ENCODE measurements at places on chromosomes 2 and 18.

DNA sequence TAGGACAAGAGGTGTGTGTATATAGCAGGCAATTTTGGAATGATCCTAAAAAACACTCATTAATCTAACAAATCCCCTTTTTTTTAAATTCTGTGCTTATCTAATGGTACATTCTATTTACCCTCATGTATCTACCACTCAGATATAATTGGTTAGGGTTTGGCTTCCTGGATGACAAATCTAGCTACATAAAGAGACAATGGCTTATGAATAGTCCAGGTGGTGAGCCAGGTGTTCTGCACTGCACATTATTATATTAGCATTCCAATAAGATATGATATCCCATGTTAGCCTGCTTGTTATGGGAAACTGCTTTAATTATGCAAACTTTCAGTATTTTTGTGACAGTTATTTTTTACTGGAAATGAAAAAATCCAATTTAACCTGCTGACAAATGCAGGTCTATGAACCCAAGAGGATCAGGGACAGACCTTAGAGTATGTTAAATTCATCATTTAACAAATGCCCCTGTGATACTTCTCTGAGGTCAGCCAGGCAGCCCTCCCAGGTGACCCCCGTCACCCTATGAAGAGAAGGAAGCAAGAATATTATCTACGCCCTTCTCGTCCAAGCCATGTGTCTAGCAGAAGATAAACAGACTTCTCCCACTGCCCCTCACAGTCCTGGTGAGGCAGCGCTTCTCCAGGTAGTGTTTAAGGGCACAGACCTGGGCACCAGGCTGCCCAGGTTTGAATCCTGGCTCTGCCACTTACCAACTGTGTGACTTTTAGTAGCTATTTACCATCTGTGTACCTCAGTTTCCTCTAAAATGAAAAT is 83.0 kb downstream of the ADD2 start:
- DNase-seq = no peak

DNA sequence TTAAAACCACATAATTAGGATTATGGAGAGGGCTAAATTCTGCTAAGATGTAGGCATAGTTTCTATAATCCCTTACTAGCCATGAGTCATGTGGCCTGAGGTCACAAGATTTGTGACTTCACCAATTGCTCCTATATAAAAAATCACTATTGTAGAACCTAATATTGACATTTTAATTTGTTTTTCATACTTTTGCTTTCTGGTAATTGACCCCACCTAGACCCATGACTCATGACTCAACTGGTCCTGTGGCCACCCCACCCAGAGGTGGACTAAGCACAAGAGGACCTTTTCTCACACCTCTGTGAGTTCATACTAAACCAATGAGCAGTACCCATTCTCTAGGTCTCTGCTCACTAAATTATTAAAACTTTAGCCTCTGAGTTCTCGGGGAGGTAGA is 1567.5 kb upstream of the LRRTM1 start:
- DNase-seq = no peak

GRCh38 chr2:235561450-235561849 is 67.6 kb downstream of the AGAP1 start:
- DNase-seq = no peak

- DNase-seq = no peak
Observed at GRCh38 chr2:63741884-63742579, 99.7 kb upstream of the UGP2 start.

GRCh38 chr2:43125090-43125998 is 101.1 kb downstream of the ZFP36L2 start:
- no peak for DNase-seq

- no peak for DNase-seq
Observed at GRCh38 chr2:189851174-189851826, 67.0 kb downstream of the PMS1 start.

GRCh38 chr2:55961318-55961911 is 37.8 kb upstream of the EFEMP1 start:
- no peak for DNase-seq

DNA sequence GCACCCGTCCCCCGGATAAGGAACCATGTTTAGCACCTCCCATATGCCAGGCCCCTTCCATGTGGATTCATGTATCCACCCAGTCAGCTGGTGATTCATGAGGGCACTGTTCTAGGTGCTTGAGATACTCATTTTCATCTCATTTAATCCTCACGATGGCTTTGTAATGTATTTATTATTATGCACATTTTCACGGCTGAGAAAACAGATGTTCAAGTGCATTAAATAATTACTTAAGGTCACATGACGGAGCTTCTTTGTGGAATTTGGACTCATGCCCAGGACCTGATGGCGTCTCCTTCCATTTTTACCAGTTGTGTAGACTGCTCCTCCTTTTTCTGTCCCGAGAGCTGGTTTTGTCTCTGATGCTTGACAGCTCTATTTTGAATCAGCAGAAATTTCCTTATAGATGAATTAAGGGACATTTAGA is 72.2 kb upstream of the RBM44 start:
- DNase-seq = no peak

- DNase-seq = no peak
Observed at GRCh38 chr18:62325806-62326645, 916 bp downstream of the TNFRSF11A start.

- DNase-seq = no peak
Observed at GRCh38 chr2:48120759-48121242, 214.5 kb upstream of the FBXO11 start.

DNA sequence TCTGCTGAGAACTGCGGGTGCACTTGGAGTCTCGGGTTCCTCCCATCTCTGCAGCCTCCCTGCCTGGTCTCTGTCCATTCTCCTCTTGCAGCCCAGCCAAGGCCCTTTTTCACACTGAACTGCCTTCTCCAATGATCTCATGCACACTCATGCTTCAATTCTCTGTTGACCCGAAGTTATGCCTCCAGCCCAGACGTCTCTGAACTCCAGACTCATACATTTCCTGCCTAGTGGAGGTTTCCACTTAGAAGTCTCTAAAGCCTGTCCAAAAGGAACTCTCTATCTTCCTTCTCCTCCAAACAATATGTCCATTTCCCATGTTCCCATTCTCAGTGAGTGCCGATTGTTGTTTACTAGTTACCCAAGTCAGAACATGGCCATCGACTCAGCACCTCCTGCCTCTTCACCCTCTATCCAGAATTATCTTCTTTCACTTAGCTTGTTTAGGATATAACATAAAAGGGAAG is 155.2 kb downstream of the IRS1 start:
- no peak for DNase-seq

GRCh38 chr2:174365571-174365970 is 30.0 kb upstream of the SCRN3 start:
- no peak for DNase-seq

DNA sequence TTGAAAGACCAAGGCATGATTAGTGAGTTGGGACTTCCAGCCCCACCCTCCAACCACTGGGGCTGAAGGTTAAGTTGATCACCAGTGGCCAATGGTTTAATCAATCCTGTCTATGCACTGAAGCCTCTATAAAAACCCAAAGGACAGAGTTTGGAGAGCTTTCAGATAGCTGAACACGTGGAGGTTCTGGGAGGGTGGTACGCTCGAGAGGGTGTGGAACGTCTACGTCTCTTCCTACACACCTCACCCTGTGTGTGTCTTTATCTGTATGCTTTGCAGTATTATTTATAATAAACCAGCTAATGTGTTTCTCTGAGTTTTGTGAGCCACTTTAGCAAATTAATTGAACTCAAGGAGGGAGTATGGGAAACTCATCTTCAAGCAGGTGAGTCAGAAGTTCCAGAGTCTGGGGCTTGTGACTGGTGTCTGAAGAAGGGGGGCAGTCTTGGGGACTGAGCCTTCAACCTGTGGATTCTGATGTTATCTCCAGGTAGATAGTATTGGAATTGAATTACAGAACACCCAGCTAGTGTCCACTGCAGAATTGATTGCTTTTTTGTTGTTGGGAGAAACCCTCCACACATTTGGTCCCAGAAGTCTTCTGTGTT is 20.3 kb downstream of the ACTR3 start:
- peak; percentile 31 for DNase-seq

- DNase-seq = no peak
Observed at GRCh38 chr2:80499095-80499494, 194.5 kb upstream of the LRRTM1 start.

DNA sequence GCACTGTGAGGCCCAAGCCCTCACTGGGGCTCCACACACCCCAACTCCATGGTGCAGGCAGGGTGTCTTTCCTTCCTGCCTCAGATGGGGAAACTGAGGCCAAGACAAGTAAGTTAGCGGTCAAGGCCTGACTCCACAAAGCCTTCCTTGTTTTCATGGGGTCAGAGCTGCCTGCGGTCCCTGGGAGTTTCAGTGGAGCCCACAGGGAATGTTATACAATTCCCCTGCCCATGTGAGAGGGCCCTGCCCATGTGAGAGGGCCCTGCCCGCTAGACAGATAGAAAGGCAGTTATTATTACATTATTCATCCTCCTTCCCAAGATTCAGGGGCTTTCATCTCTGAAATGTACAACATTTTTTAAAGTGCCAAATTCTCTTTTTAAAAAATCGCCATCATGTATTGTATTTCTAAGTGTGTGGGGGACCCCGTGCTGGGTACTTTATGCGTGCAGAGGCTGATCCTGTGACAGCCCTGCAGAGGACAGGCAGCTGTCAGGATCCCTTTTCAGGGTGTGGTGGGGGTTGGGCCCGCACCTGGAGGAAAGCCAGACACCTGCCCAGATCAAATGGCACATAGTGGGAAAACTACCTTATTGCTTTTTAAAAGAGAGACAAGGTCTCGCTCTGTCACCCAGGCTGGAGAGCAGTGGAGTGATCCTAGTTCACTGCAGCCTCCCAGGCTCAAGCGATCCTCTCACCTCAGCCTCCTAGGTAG is 23.4 kb downstream of the FBLN7 start:
- no peak for DNase-seq

DNA sequence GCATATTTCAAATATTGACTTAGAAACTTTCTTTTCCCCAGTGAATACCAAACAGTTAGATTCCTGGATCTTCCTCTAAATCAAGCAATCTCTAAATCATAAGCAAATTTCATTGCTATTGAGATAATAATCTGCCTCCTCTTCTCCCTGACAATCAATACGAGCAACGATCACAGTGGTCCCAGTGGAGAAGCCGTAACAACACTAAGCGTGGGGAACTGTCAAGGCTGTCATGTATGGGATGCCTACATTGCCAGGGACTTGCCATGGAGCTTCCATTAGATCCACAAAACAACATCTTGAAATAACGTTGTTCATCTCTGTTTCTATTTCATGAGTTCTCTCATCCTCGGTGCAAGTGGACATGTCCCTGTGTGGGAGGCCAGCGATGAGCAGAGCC is 61.3 kb downstream of the SNTG2 start:
- DNase-seq = no peak

DNA sequence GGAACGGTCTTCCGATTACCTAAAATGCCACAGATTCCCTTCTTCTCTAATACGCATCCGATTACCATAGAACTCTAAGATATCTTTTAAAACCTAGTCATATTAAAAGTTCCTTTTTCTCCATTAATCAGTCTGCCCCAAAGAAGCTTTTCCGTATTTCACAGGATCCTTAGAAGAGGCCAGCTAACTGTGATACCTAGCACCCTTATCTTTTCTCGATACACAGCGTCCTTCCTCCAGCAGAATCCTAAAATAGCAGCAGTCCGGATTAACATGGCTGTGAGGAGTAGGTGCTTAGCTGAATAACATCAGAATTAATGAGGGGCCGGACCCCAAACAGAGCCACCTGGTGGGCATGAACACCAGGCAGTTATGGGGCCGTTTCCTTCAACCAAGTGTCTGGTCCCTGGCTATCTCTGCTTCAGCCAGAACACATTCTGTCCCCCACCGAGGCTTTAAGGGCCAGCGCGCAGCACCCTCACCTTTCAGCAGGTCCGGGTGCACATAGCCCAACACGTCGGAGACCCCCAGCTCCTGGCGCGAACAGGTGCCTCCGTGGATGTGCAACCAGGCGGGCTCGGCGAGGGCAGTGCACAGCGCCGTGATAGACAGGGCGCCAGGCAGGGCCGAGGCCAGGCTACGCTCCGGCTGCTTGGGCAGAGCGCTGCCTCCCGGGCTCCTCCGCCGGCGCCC is 995 bp downstream of the TMEM127 start:
- DNase-seq = peak; percentile 32

Data from stimulated activated naive CD4-positive, alpha-beta T cell treated with Interleukin-2 at 50 U/mL for 16 hours (primary cell).